ENCODE measurements at places on chromosomes 6 and 20. TPM values are rescaled to one million over a fixed set of nuclear protein-coding genes. Genes with fewer than 3 reads are reported as not detected.

Gene KCNQ2
- not detected for polyA plus RNA-seq

Gene GRM1
- polyA plus RNA-seq: not detected

Gene PPP2R5D
- polyA plus RNA-seq: 21.4 TPM

Gene FKBP5
- 2.8 TPM for polyA plus RNA-seq

Gene ADTRP
- polyA plus RNA-seq: 0.84 TPM

Gene BACH2
- polyA plus RNA-seq: 41.1 TPM

Gene BPIFA1
- not detected for polyA plus RNA-seq

- H3K4me3 ChIP-seq: no peak overlapping the region
- H3K36me3 ChIP-seq: no peaks in the 10 kb centered on the region
- no peaks in the 10 kb centered on the region for H3K27me3 ChIP-seq
- H3K4me1 ChIP-seq: no peaks in the 10 kb centered on the region
- H3K27ac ChIP-seq: no peak overlapping the region
- no peak for DNase-seq
These were observed 157.5 kb downstream of the BMP7 start for GRCh38 chr20:57108742-57109570.

DNA sequence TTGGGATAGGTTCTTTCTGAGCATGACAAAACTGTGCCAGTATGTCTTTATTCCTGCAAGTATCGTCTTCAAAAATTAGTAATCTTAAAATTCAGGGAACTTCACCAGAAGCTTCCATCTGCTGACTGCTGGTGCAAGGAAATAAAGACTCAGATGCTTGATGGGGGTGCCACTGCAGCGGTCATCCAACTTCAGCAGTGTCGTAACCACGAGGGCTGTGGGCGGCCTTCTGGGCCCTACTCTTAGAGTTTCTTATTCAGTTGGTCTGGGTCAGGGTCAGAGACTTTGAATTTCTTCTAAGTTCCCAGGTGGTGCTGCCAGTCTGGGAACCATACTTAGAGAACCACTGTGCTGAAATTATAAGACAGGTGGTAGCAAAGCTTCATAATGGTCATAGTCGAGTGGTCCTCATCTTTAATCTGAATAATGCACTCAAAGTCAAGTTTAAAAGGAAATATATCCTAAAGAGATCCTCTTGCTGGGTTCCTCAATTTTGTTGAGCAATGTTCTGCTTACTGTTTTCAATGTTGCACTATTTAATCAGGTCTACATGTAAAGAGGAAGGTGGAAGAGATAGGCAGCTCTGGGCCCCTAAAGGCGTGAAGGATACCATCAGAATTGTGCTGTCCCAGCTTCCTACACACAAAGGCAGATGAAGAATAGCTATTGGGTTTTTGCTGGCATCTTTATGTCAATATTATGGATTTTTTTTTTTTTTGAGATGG, 165.4 kb upstream of the GMDS start:
- DNase-seq: no peak
- no peak overlapping the region for H3K4me3 ChIP-seq
- no peaks in the 10 kb centered on the region for H3K27me3 ChIP-seq
- H3K27ac ChIP-seq: no peak overlapping the region

DNA sequence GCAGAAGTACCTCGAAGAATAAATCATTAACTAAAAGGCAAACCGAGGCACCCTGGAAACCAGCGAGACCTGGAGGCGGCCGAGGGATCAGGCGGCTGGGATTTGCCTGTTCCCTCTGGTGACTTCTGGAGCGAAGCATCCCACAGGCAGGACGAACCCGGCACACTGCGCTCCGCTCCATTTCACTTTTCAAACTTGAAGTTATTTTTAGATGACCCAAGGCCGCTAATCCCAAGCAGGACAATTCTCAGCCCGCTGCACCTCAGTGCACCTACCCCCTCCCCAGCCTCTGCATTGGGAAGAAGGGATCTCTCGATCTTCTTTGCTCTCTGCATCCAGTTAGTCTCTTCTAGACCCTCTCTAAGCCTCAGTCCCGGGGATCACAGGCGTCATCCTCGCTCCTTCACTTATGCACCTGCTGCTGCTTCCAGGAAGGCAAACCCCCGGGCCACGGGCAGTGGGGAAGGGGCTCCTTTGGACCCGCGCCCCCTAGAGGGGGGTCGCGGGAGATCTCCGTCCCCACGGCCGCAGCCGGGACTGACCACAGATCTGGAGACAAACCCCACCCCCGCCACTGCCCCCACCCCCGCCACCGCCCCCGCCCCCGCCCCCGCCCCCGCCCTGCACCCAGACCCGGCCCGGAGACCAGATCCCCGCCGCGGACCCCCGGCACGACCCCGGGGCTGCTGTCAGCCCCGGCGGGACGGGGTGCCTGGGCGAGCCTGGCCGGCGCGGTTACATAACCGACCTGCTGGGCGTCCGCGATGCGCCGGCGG, 636 bp downstream of the RCAN2 start:
- DNase-seq: peak; percentile 11
- peak overlapping the region; percentile 60 for H3K4me3 ChIP-seq
- H3K4me1 ChIP-seq: peaks cover 14% of the 10 kb centered on the region
- H3K27me3 ChIP-seq: peaks cover 39% of the 10 kb centered on the region

- no peak overlapping the region for H3K27ac ChIP-seq
- H3K27me3 ChIP-seq: no peaks in the 10 kb centered on the region
- H3K4me3 ChIP-seq: no peak overlapping the region
- DNase-seq: no peak
These were observed 6.0 kb downstream of the HSF2 start for GRCh38 chr6:122405417-122405816.

DNA sequence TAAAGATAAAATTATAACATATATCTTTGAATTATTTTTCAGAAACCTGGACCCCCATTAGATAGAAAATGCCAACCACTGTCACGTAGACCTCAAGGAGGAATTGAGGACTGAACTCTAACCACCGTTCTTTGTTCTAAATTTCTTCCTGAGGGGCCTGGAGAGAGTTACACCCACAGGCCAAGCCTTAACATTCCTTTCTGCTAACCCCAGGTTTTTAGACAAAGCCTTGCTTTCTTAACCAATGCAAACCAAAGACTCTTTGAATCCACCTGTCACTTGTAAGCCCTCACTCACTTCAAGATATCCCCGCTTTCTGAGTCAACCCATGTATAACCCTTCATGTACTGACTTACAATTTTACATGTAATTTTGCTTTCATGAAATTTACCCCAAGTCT, 41.0 kb downstream of the SNX14 start:
- no peaks in the 10 kb centered on the region for H3K27me3 ChIP-seq
- no peak for DNase-seq
- peaks cover 15% of the 10 kb centered on the region for H3K36me3 ChIP-seq

GRCh38 chr20:8425802-8426201, 293.7 kb downstream of the PLCB1 start:
- no peak overlapping the region for H3K27ac ChIP-seq
- no peaks in the 10 kb centered on the region for H3K4me1 ChIP-seq
- no peaks in the 10 kb centered on the region for H3K27me3 ChIP-seq
- DNase-seq: no peak
- no peaks in the 10 kb centered on the region for H3K36me3 ChIP-seq

DNA sequence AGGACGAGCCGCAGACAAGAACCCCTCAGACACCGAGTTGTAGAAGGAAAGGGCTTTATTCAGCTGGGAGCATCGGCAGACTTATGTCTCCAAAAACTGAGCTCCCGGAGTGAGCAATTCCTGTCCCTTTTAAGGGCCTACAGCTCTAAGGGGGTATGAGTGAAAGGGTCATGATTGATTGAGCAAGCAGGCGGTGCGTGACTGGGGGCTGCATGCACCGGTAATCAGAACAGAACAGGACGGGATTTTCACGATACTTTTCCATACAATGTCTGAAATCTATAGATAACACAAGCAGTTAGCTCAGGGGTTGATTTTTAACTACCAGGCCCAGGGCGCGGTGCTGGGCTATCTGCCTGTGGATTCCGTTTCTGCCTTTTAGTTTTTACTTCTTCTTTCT, 226.4 kb upstream of the PLCB4 start:
- H3K4me1 ChIP-seq: no peaks in the 10 kb centered on the region
- H3K36me3 ChIP-seq: no peaks in the 10 kb centered on the region
- no peak for DNase-seq
- H3K27ac ChIP-seq: no peak overlapping the region
- H3K4me3 ChIP-seq: no peak overlapping the region

DNA sequence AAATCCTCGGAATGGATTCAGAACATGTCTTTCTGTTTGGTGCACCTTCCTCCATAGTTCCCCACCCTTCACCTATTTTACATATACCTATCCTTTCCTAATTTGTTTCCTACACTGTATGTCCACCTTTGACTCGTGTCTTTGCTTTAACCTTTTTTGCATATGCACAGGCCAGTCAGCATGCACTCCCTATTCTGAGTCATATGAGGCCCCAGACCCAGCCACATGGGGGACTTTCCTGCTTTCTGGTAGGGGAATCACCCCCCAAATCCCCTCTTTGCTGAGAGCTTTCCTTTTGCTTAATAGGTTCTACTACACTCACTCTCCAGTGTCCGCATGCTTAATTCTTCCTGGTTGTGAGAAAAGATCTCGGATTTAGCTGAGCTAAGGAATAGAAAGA, 393.8 kb upstream of the IMPG1 start:
- no peak overlapping the region for H3K27ac ChIP-seq
- no peak for DNase-seq
- H3K4me3 ChIP-seq: no peak overlapping the region
- H3K36me3 ChIP-seq: no peaks in the 10 kb centered on the region
- H3K27me3 ChIP-seq: no peaks in the 10 kb centered on the region

GRCh38 chr6:152879681-152880080, 103.2 kb downstream of the FBXO5 start:
- H3K4me1 ChIP-seq: no peaks in the 10 kb centered on the region
- no peak overlapping the region for H3K27ac ChIP-seq

DNA sequence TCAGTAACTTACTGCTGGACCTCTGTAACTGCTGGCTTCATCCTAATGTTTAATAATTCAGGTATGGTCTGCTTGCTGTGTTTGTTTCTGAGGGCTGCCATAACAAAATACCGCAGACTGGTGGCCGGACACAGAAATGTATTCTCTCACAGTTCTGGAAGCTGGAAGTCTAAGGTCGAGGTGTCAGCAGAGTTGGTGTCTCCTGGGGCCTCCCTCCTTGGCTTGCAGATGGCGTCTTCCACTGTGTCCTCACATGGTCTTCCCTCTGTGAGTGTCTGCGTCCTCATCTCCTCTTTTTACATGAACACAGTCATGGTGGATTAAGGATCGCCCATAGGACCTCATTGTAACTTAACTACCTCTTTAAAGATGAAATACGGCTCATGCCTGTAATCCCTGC, 389.7 kb upstream of the JARID2 start:
- peaks cover 13% of the 10 kb centered on the region for H3K4me1 ChIP-seq
- H3K27ac ChIP-seq: no peak overlapping the region
- H3K27me3 ChIP-seq: no peaks in the 10 kb centered on the region

DNA sequence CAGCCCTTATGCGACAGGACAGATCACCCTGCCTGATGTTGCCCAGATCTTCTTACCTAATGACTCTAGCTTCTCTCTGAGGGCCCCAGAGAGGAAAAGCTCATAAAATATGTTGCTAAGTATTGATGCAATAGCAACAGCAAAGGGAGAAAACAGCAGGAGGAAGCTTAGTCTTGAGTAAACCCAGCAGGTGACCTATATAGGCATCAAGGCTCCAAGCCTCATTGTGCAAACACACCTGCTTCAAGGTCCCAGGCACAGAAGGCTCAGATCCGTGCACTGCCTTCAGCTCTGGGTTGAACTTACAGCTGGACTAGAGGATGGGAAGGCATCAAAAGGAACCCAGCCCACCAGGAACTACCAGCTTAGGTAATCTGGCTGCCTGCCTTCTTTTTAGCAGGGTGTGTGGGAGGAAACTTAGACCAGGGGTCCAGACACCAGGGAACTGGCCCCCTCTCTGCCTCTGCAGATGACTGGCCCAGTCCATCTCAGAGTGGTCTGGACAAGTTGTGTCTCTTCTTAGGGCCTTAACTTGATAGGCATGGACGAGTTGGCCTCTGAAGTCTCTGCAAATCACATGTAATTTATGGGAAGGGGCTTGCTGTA, 34.4 kb downstream of the TGM3 start:
- H3K4me1 ChIP-seq: no peaks in the 10 kb centered on the region
- no peaks in the 10 kb centered on the region for H3K36me3 ChIP-seq
- H3K4me3 ChIP-seq: no peak overlapping the region
- no peaks in the 10 kb centered on the region for H3K27me3 ChIP-seq

GRCh38 chr6:114569669-114570068, 226.8 kb upstream of the HS3ST5 start:
- H3K4me3 ChIP-seq: no peak overlapping the region
- H3K27ac ChIP-seq: no peak overlapping the region
- H3K4me1 ChIP-seq: no peaks in the 10 kb centered on the region
- H3K27me3 ChIP-seq: no peaks in the 10 kb centered on the region
- no peak for DNase-seq
- no peaks in the 10 kb centered on the region for H3K36me3 ChIP-seq

DNA sequence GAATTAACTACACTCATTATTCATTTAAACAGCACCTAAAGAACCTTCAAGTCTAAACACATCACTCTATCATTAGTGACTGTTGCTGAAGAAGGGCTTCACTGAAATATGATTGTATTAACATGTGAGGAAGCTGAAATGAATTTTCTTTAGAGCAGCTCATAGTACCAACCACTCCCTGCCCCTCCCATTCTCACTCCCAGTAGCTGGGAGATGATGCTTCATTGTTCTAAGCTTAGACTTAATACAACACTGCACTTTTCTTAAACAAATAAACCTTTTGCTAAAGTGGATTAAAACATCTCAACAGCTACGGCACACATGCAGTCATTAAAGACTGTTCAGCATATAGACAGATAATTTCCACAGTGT, 63.1 kb downstream of the ATXN1 start:
- H3K27ac ChIP-seq: no peak overlapping the region
- no peaks in the 10 kb centered on the region for H3K36me3 ChIP-seq
- H3K27me3 ChIP-seq: peaks cover 2% of the 10 kb centered on the region
- DNase-seq: no peak
- H3K4me3 ChIP-seq: no peak overlapping the region

- no peak overlapping the region for H3K27ac ChIP-seq
- H3K36me3 ChIP-seq: peaks cover 13% of the 10 kb centered on the region
- peaks cover 17% of the 10 kb centered on the region for H3K4me1 ChIP-seq
- no peak for DNase-seq
These were observed 8.7 kb downstream of the RNF144B start for GRCh38 chr6:18395856-18396197.

DNA sequence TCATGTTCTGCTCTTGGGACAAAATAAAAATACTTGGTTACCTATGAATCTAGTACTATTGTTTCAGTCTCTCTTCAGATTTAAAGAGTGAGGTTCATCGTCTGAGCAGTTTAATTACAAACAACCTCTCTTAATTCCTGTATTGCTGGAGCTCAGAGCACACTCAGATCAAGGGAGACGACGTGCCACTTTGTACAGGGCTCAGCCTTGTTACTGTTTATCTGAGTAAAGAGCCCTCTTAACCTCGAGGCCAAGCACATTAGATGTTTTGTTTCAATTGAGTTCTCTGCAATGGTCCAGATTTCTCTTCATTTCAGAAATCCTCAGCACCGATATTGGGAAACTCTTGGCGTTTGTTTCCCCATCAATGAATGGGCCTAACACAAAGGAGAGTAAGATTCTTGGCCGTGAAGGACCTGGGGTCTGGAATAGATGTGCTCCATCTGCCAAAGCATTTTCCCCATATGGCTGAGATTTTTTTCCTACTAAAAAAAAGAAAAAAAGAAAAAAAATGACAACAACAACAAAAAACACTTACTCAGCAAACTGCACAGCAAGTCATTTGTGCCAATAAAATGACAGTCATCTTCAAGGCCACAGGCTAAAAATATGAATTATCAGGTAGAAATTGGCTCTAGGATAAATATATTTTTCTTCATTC, 82.6 kb upstream of the CCN6 start:
- H3K4me3 ChIP-seq: no peak overlapping the region
- H3K4me1 ChIP-seq: no peaks in the 10 kb centered on the region
- no peak for DNase-seq
- H3K27me3 ChIP-seq: no peaks in the 10 kb centered on the region
